ENCODE measurements at places on chromosomes 7 and 10. TPM values are rescaled to one million over a fixed set of nuclear protein-coding genes. Genes with fewer than 3 reads are reported as not detected.

Gene CALN1
- not detected for total RNA-seq

Gene CHCHD2
- 534 TPM for total RNA-seq

Gene C10orf105
- 0.26 TPM for total RNA-seq

Gene FZD8
- total RNA-seq, result 0.35 TPM

Gene MPP7
- 3.7 TPM for total RNA-seq

Gene LRRC18
- total RNA-seq, result not detected

DNA sequence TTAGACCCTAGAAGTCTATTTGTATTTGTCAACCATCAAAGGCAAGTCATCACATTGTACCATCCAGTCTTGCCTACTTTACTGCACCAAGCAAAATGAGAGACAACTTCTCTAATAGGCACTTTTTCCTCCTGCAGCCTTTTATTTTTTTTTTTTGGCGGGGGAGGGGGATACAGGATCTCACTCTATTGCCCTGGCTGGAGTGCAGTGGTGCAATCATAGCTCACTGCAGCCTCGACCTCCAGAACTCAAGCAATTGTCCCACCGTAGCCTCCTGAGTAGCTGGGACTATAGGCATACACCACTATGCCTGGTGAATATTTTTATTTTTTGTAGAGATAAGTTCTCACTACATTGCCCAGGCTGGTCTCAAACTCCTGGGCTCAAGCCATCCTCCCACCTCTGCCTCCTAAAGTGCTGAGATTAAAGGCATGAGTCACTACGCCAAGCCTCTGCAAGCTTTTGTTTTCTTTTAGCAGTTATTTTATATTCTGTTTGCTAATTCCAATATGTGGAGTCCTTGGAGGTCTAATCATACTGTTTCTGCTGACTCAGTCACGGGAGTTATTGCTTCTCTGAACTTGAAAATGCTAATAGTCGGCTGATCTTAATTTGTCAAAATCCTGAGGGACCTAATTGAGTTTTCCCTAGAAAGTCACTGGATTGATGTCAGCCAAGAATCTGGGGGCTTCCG lies 14.2 kb downstream of the KPNA7 start:
- DNase-seq, result no peak

- DNase-seq, result no peak
Observed at GRCh38 chr7:144137501-144137900, 14.5 kb downstream of the OR2A14 start.

DNA sequence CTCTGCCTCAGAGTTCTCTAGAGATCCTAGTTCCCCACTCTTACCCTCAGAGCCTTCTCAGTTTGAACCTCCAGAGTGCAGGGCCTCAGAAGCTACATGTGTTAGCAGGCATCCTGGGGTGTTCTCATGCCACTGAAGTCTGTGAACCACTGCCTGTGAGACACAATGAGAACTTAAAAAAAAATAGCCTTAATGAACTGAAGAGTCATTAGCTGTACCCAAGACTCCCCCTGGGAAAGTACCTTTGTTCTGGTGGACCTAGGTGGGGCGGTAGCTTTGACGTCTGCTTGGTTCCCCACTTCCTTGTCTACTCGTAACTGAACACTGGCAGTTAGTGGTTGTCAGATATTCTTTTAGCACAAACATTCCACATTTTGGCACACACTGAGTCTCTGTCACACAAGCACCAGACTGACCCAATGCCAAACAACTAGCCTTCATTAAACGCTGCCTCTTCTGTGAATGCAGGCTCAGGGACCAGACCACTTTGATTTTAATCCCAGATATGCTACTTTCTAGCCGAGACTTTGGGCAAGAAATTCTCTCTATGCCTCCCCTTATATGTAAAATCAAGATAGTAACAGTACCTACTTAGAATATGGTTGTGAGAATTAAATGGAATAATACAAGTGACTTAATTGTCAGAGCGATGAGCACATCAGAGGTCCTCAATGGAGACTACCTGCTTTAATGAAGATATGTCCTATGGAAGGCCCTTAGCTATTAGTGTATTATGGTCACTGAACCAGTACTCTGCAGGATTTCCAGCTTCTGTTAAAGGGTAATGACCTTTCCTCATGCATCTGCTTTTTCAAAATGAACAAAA lies 75.3 kb upstream of the CC2D2B start:
- peak; percentile 92 for DNase-seq

DNA sequence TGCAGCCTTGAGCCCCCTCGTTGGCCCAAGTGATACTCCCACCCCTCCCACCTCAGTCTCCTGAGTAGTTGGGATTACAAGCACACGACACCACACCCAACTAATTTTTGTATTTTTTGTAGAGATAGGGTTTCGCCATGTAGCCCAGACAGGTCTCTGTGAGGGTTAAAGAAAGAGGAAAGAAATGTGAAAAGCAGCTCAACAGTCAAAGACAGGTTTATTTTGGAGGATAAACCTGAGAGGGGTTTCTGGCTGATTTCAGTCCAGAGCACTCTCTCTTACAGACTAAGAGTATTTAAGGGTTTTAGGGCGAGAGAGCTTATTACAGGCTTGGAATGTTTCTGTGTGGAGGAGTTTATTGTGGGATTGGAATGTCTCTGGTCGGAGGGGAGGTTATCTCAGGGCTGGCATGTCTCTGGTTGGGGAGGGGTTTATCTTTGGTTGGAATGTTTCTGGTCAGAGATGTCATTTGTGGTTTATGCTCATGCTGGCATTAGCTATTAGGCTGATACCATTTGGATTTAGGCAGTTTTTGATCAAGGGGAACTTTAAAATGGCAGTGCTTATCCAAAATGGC lies 26.1 kb upstream of the SNX10 start:
- DNase-seq, result no peak

DNA sequence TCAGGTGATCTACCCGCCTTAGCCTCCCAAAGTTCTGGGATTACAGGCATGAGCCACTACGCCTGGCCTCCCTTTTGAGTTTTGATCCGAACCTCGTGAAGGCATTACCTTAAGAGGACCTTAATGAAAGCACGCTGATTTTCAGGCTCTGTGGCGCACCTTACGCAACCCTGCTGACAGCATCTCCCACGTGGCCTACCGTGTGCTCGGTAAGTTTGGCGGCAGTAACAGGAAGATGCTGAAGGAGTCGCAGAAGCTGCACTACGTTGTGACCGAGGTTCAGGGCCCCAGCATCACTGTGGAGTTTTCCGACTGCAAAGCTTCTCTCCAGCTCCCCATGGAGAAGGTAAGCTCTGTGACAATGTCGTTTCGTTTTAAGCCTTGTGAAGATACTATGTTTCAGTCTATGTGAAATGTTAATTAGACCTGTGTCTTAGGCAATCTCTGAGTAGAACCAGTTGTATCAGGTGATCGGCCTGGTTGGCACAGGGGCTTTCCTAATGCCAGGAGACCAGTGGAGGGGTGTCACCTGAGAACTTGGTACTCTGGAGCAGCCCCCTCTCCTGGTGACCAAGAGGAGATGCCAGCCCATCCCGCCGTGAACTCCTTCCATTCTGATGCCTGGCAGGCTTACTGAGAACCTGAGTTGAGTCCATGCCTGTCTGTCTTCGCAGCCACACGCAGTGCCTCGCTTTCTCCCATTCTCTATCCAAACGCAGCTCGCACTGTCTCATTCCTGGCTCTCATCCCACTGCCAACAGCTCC lies 43.5 kb downstream of the TRRAP start:
- DNase-seq, result no peak

GRCh38 chr10:34109952-34110702 lies 705.0 kb downstream of the PARD3 start:
- DNase-seq, result no peak

DNA sequence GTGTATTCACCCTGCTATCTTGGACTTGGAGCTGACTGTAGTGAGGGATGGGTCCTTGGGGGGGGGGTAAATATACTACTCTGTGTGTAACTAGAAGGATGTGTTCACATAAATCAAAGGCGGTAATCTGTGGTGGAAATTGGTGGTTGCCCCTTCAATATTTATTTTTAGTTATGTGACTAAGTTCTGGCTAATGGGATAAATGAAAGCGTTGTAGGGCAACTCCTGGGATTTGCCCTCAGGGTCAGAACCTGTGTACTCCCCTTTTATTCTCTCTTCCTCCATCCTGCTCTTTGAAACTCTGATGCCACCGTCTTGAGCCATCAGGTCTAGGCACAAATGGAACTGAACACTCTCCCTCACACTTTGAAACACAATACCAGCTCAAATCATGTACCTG lies 24.3 kb upstream of the ST7 start:
- no peak for DNase-seq
